NCI-H187 treated with DMSO at 0.1 percent for 48 hours (cell line): ENCODE measurements at places on chromosomes 13 and 19.

DNA sequence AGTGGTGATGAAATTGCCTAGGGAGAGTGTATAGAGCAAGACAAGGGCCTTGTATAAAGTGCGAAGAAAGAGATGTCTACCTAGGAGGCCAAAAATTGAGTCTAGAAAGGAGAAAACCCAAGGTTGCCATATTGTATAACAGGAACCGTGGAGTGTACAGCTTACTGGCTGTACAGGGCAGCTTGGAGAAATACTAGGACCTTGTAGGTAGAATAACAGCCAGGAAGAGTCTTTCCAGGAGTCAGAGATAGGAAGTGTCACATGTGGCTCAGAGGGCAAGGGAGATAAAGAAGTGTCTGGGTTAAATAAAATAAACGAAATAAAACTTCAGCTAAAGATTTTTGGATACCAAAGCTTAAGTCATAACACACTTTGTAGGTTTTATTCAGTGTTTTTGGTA is 12.4 kb downstream of the CDK8 start:
- no peak for DNase-seq

DNA sequence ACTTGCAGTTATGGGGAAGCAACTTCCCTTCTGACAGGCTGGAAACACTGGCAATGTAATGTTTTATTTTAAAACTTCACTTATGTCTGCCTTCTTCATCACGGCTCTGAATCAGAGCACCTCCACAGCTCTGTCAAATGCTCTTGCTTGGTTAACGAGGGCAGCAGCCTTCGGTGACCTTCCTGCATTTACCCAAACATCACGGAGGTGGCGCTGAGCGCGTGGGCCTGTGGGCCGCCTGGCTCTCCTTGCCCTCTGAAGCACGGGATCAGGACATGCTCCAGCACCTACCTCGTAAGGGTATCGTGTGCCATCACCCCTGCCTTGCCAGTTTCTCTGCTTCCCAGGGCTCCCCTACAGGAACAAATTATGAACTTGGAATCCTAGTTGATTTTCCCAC is 310.0 kb downstream of the TEX29 start:
- DNase-seq: peak; percentile 68

DNA sequence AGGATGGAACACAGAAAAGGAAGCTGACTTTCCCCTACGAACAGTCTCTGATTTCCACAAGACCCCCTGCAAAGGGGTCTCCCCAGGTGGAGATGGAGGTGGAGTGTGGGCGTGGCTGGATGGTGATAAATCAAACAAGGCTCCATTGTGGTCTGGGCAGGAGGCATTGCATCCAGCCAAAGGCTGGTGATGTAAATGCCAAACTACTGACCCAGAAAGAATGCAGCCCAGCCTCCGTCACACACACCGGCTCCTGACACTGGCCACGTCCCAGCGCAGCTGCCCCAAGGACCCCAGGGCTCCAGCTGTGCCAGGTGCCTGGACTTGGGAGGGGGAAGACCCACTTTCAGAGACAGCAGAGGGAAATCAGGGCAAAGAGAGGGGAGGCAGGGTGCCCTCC is 6.3 kb downstream of the SLC7A1 start:
- DNase-seq: no peak

DNA sequence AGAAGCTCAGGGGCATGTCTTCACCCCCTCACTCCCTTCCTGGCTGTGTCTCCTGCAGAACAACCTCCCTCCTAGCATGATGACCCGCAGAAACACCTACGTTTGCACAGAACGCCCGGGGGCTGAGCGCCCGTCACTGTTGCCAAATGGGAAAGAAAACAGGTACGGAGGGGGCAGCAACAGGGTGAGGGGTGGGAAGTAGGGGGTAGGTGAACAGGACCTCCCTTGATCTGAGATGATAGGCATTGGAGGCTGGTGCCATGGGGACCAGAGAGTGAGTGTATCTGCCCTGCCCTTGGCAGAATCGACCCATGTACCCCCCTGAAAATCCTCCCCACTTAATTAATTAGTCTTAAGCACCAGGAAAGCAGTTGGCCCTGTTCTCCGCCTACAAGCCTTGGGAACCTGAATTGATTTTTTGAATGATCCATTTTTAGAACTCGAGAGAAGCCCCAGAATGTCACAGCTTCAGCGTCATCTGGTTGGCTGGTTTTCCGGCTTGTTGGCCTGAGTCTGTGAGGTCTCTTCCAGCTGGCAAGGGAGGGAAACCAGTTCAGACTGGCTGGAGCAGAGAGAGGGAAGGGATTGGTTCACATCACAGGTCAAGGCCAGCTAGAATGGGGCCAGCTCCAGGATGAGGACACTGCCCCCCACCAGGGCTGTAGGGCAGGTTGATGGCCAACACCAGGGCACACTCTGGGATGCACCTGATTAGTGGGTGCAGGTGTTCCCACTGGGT is 28.2 kb downstream of the CKM start:
- DNase-seq: no peak

DNA sequence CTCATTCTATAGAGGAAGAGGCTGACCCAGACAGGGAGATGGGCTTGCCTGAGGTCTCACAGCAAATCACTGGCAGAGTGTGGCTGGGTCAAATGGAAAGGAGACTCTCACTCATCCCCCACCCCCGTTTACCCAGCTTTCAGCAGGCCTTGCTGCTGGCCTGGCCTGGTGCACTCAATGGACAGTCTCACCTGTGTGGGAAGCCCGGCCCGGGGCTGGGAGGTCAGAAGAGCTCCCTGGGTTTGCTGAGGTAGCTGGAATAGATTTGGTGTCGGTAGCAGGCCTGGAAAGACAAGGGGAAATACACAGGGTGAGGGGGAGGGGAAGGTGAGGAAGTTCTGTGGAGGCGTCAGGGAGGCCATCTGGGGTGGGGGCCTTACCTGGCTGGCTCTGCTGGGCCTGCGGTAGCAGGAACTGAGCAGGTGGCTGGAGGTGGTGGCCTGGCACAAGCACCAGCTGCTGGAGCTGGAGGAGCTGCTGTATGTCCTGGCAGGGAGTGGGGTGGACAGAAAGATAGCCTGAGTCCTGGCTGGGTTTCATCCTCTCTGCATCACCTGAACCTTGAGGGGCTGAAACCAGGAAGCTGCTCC is 23.5 kb downstream of the ZNF574 start:
- no peak for DNase-seq

DNA sequence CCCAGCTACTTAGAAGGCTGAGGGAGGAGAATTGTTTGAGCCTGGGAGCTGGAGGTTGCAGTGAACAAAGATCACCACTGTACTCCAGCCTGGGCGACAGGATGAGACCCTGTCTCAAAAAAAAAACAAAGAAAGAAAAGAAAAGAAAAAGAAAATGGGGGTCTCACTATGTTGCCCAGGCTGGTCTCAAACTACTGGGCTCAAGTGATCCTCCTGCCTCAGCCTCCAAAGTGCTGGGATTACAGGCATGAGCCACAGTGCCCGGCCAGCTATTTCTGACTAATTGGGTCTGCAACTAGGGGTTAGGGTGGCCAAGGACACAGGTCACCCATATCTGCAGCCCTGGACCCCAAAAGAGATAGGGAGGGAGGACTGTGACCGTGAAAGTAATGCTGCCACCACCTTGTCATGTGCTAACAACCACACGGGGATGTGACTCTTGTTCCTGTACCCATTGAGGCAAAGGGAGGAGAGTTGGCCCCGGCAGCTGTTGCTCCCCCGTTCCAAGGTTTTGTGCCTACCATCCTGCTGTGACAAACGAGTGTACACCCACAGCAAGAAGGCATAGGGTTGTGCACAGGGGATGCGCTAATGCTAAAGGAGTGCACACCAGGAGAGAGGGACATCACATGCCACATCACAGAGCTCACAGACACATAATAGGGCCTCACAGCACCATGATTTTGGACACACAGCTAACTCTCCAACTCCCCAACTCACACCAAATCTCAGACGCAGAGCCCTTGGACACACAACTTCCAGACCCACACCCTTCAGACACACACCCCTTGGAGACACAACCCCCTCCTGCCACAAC is 619 bp downstream of the MEF2B start:
- no peak for DNase-seq

- no peak for DNase-seq
Measured at GRCh38 chr13:38582133-38582532, 104.7 kb upstream of the FREM2 start.
